ENCODE measurements at places on chromosomes 3 and 15.

- no peak for DNase-seq
Observed at GRCh38 chr3:27224197-27224596, 145.0 kb downstream of the NEK10 start.

- no peak for DNase-seq
Observed at GRCh38 chr3:64321747-64322146, 96.5 kb upstream of the PRICKLE2 start.

DNA sequence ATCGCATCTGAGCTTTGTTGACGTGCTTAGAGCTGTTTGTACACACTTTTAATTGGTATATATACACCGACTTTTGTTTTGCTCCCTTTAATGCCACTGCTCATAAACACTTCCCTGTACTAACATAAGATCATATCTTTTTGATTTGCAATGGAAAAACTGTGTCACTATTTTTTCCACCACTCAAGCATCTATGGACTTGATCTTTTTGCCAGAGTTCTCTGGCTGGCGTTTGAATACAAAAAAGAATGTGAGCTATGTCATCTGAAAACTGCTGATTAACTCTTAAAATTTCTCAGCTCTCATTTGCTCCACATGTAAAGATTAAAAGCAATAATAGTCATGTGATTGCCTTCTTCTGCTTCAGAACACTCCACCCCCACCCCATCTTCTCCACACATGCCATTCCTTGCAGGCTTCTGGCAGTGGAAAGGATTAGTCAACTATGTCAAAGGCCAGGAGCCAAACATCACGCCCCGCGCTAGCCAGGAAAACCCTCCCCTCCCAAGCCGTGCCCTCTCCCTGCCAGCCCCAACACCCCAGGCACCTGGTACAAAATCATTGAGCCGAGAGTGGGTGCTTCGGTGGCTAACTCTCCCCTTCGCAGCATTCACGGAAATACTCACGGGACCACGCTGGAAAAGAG lies 123.4 kb upstream of the MEF2A start:
- peak; percentile 45 for DNase-seq

DNA sequence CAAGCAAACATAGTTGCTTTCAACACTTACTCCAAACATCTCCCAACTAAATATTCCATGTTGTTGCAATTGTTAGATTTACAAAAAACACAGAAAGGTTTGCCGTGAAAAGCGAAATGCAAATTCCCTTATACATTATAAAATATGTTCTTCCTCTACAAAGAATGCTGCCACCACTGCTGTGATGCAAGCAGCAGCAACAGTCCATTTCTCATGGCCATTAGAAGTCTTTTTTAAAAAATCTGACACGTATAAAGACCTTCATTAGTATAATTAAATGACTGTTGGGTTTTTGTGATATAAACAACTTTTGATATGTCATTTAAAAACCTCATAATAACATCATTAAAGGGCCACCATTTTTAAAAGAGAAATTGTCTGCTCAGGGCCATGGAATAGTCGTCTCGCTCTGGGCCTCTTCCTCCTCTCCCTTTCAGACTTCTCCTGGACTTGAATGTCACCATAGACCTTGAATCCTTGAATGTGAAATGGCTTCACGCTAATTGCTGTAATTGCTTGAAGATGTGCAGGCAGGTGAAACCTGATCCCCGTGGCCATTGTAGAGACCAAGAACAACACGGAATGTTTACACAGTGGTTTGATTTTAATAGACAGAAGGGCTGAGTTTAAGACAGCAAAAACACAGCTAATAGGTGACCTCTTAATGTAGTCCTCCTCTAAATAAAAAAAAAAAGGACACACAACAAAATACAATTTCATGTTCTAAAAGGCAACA lies 450.4 kb downstream of the FOXP1 start:
- DNase-seq: no peak

GRCh38 chr3:52225452-52226228 lies at the start of gene TLR9:
TLR9 (minus strand) TSS chr3:52225645; CDS start chr3:52225529, 116 bp downstream.
- DNase-seq: no peak

DNA sequence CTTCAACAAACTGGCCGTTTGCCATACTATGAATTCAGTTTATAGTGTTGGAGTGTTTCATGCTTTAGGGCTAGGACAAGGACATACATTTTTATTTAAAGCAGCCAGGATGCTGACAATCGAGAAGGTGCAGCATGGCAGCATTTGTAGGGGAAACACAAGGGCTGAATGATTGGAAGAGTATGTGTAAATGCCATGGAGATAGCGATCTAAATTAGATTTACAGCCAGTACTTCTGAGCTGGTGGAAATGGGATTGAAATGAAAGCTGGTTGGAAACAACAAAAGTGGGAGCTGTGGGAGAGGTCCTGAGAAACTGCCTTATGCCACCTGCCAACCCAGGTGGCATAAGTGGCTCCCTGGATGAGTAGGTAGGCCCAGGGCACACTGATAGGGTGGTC lies 209.9 kb upstream of the MRPL3 start:
- DNase-seq: no peak

DNA sequence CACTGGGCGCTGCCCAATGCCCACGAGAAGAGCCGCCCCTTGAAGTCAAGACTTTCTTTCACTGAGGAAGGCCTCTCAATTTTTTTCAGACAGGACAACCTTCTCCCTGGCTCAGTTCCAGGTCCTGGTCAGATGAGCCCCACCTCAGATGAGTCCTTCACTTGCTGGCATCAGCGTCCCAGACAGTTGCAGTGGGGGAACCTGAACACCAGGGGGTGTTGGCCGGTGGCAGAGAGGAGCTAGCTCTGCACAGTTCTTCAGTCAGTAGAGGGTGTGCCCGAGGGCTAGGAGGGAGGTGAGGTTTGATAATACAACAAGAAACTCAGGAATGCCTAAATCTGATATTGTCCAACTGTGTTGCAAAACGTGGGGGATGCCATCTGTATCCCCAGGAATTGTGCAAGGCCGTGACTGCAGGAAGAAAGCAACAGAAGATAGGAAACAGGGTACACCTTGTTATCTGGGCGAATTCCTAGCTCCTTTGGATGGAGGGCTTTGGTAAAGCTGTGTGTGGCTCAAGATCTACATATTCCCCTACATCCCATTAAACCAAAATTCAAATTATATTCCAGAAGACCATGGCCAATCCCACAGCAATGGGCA lies 34.3 kb downstream of the CCR3 start:
- DNase-seq: peak; percentile 31

DNA sequence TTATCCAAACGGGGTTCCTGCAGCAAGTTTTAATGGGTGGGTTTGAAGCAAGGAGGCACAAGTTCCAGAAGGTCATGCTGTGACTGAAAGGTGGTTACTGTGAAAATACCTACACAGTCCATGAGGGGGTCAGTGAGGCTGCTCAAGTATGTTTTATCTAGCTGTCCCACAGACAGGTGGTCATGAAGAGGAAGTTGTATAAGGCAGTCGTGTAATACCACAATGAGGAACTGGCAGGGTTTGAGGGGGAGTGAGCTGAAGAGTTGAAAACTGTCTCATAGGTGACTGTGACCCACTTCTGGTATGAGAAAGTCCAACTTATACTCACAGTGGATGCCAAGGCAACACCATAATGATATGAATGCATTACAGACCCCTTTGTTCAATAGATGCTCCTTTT lies 856.8 kb downstream of the OTOL1 start:
- no peak for DNase-seq

DNA sequence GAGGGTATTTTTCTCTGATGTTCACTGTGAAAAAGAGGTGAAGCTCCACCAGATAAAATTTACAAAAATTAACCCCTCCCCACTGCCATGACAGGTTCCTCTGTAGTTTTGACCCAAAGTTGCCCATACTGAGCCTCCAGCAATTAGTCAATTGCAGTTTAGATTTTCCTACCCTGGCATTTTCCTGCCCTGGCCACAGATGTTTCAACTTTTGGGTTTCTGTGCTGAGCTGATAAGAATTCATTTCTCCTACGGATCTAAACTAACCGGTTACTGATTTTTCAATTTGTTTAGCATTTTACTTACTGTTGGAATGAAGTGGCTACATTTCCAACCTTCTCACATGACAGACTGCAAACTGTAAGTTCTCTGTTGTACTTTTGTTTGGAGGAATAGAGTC lies 1346.1 kb upstream of the EPHA6 start:
- no peak for DNase-seq

DNA sequence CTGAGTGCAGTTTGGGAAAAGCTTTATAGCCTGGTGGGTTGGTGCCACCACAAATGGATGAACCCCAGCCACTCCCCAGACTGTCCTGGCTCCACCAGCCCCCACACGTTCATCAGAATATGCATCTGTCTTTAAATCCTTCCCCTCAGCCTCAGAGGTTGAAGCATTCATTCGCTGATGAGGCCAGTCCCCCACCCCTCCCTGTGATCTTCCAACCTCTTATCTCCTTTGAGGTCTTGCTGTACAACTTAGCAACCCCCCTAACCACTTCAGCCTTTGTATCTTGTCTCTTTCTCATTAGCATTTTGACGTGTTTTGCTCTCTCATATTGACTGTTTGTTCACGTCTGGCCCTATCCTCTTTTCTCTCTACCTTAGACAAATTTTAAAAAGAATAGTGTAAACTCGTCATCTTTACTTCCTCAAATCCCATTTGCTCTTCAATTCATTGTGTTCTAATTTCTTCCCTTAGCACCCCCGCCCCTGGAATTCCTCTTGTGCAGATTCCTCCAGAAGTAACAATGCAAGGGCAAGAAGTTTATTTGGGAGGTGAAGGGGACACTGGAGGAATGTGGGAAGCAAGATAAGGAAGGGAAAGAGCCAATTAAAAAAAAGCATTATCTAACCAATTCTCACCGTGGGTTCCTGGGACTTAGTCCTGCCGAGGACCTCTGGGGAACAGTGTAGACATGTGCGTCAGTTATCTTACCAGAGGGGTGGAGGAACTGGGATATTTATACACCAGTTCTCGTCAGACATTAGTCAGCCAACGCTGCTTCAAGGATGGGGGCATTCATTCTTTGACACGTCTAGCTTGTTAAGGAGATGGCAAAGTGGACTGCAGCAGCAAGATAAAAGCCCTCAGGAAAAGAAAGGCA lies 38.6 kb downstream of the MOBP start:
- DNase-seq: no peak

GRCh38 chr3:101849714-101850245 lies 466 bp downstream of the NFKBIZ start:
- no peak for DNase-seq

GRCh38 chr3:186694288-186695032 lies 22.7 kb upstream of the KNG1 start:
- DNase-seq: no peak

GRCh38 chr3:141553055-141553454 lies 66.2 kb downstream of the RASA2 start:
- DNase-seq: no peak

DNA sequence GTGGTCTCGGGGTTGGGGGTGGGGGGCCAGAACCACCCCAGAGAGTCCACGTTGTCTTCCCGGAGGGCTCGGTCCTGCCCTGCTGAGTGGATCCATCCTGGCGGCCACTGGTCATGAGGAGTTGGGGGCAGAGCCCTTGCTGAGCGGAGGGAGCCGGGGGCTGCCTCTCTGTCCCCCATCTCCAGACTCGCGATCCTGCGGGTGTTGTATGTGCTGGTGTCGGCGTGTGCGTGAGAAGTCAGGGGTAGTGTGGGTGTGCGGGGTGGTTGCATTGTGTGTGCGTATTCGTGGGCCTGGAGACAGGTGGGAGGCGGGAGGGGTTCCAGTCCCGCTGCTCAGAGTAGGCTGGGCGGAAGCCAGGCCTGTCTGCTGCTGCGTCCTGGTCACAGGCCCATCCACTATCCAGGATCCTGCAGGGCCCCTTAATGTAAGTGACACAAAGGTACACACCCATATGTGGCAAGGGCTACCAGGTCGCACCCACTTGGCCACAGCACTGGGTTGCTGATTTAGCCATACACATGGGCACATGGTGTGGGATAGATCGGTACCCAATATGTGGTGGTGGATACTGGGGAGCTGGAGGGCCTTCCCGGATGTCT lies 30.7 kb downstream of the NBEAL2 start:
- no peak for DNase-seq

GRCh38 chr3:158220575-158220974 lies 110.7 kb downstream of the RSRC1 start:
- no peak for DNase-seq

DNA sequence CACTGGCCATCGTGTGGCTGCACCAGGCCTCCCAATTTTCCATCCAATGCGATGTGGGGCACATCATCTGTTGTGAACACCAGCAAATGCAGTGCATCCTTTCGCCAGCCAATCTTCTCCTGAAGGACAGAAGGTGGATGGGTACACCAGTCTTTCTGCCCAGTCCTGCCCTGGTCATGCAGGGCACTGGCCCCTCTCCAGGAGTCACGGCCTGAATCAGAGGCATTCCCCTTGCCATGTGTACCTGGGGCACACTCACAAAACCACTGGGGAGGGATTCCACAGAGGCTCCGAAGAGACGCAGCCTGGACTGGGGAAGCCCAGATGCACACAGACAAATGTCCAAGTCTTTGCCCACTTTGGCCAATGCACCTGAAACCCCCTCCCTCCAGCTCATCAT lies 65.8 kb downstream of the ITGB5 start:
- no peak for DNase-seq

- DNase-seq: no peak
Observed at GRCh38 chr3:122283796-122284445, 41.1 kb upstream of the CSTA start.

GRCh38 chr3:179589143-179589542 lies 15.3 kb downstream of the MRPL47 start:
- no peak for DNase-seq

DNA sequence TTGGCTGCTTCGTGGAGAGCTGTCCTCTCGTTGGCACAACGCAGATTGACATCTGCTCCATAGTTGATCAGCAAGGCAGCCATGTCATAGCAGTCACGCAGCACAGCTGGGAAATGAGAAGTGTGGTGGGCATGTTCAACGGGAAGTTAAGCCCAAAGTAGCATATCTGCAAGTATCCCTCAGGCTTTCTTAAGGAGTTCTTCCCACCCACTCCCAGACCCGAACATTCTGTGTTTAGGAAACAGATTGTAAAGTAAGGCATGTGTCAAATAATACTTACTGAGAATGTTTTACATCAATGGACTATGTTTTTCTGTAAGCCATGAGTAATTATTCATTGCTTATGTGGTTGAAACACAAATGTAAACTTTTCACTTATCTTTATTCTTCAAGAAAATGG lies 9.2 kb downstream of the ASB14 start:
- no peak for DNase-seq

Measured in large intestine (tissue), 12 donors.